ENCODE measurements at places on chromosomes 6 and 20. TPM values are rescaled to one million over a fixed set of nuclear protein-coding genes. Genes with fewer than 3 reads are reported as not detected.

GRCh38 chr6:29870104-29870503, 42.5 kb downstream of the HLA-G start:
- DNase-seq, result no peak

Gene THEMIS
- polyA plus RNA-seq, result not detected

GRCh38 chr6:6890400-6890858, 217.3 kb upstream of the RREB1 start:
- DNase-seq, result peak; percentile 82

DNA sequence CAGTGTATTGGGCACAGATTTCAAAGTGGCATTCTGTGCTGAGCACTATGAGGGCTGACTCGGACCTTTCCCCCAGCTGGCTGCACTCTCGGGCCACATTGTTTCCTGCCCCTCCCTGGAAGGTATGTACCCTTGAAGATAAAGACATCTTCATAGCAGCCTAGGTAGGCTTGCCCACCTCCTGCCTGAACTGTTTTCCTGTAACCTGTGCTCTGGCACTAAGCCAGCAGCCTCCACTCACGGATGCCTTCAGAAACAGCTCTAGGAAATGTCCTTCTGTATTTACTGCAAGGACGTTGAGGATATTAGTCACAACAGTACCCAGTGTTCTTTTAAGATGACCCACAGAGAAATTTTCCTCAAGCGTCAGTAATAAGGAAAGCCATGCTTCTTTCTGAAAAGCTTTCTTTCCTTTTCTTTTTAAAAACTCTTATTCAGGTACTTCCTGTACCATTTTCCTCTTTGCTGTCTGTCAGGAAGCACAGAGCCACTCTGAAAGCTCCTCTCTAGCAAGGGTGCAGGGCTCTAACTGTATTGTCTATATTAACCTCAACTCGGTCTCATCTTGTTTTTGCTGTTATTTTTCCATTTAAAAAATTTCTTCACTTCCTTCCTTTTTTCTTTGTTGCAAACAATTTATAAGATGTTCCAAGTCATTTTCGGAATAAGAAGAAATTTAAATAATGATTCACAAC, 43.5 kb downstream of the TTI1 start:
- no peak for DNase-seq

GRCh38 chr6:2103765-2104523, 141.5 kb downstream of the GMDS start:
- peak; percentile 25 for DNase-seq

GRCh38 chr20:34581341-34582184, 23.0 kb downstream of the MAP1LC3A start:
- peak; percentile 79 for DNase-seq

Gene PBOV1
- not detected for polyA plus RNA-seq

- DNase-seq, result no peak
Measured at GRCh38 chr6:124226396-124226795, 422.7 kb downstream of the NKAIN2 start.

Gene USP49
- polyA plus RNA-seq, result 1.5 TPM

DNA sequence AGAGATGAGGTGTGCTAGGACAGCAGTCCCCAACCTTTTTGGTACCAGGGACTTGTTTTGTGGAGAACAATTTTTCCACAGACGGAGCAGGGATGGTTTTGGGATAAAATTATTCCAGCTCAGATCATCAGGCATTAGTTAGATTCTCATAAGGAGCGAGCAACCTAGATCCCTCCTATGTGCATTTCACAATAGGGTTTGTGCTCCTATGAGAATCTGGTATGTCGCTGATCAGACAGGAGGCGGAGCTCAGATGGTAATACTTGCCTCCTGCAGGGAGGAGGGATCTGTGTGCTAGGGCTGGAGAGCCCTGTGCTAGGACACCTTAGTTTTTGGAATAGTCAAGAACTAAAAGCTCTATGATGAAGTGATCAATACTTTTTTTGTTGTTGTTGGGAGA, 2.5 kb downstream of the SMIM13 start:
- DNase-seq, result no peak

Gene SLC35F1
- 1.4 TPM for polyA plus RNA-seq

All from right cardiac atrium (tissue), 5 donors.